ENCODE measurements at places on chromosomes 7 and 10.
A peak's percentile ranks its signal among the peaks of the same experiment; 100 is the strongest.

- DNase-seq, result no peak
Observed at GRCh38 chr10:125871338-125871737, 9.8 kb downstream of the DHX32 start.

GRCh38 chr10:110786172-110786571, 85.6 kb upstream of the PDCD4 start:
- DNase-seq, result no peak

- peak; percentile 54 for DNase-seq
Observed at GRCh38 chr10:73910764-73911552, at the start of gene PLAU. TSS of gene PLAU (plus strand) at chr10:73911132. CDS start at chr10:73911556, 424 bp downstream.

DNA sequence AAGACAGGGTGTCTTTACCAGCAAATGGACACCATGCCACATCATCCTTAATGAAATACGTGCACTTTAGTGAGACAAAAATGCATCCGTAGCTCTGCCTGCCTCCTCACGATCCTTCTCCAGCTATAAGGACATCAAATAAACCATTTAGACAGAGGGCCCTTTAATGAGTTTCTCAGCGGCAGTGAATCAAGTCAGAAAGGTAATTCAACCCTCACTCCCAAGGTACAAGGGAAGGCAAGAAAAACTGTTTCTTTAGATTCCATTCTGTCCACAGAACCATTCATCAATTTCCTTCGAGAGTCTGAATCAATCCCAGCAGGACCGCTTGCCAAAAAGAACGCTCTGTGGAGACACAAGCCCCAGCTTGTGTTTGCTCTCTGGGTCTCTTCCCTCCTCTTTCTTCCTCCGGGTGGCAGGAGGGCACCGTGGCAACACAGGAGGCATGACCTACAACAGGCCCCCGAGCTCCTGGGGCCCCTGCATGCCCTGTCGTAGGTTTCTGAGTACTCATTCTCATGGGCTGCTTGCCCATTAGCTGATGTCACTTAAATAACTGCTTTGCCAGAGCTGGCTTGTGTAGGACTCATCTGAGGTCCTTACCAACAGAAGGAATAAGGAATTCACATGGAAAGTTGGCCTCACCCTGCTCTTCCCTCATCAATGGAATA, 297.8 kb upstream of the PRKCQ start:
- no peak for DNase-seq

GRCh38 chr10:13099666-13100348, at the start of gene OPTN:
TSS of gene OPTN (plus strand) at chr10:13100163. CDS start at chr10:13109123, 8,960 bp downstream.
- DNase-seq, result peak; percentile 85

- DNase-seq, result no peak
Observed at GRCh38 chr10:14530465-14530864, 199.7 kb upstream of the FRMD4A start.

DNA sequence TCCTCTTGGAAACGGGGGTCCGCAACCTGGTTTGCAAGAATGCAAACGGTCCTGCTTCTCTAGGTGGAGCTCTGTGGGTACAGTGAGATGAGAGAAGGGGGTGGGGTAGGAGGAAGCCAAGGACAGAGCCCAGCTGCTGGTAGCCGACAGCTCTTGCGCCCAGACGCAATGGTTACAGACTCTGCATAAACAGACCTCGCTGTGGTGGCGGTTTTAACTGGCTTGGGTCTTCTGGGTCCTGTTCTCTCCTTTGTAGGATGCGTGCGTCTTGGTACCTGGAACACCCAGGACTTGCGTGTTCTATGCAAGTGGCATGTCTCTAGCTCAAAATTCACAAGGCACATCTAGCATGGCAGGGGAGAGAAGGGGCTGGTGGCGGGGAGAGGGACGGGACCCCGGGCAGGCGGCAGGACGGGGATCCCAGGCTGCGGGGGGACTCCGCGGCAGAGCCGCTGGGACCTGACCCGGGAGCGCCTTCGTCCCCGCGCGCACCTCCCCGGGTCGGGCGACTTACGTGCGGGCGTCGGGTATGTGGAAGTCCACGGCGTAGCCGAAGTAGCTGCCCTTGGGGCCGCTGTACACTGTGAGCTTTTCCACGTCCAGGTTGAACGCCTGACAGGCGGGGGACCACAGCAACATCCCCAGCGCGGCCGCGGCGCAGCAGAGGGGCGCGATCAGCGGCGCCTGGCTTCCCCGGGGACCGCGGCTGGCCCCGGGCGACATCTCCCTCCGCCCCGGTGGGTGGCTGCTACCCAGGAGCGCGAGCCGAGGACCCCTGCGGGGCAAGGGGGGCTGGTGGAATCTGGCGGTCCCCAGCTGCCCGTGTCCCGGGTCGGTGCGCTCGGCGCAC, 448 bp downstream of the ITGA8 start:
- DNase-seq, result peak; percentile 37

DNA sequence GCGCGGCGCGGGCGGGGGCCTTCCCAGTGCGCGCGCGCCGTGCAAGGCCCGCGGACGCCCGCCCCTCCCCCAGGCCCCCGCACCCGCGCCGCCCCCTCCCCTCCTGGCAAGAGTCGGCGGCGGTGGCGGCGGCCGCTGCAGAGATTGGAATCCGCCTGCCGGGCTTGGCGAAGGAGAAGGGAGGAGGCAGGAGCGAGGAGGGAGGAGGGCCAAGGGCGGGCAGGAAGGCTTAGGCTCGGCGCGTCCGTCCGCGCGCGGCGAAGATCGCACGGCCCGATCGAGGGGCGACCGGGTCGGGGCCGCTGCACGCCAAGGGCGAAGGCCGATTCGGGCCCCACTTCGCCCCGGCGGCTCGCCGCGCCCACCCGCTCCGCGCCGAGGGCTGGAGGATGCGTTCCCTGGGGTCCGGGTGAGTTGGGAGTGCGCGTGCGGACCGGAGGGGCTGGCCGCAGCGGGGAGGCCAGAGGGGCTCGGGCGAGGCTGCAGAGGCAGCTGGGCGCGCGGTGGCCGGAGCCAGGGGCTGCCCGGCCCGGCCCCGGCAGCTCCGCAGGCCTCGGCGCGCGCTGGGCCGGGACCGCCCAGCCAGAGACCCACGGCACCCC, at the start of gene BMPR1A:
Gene BMPR1A (plus strand): TSS at position 109 of the 602 bp plus-strand sequence. CDS start 119,400 bp downstream, outside the sequence.
- peak; percentile 19 for DNase-seq

GRCh38 chr10:71285180-71285545, 33.9 kb upstream of the SLC29A3 start:
- DNase-seq, result peak; percentile 72

DNA sequence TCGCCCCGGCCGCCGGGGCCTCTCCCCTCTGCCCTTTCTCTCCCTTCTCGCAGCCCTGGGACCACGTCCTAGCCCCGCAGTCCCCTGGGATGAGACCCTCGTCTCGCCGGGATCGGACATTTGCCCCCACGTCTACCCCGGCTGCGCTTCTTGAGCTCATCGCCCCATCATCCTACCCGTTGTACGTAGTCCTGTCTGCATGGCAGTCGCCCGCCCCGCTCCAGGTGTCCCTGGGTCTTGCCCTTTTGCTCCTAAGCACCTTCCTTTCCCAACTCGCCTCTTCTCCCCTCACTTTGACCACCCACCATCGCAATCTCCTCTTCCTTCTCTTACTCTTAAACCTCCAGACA, 582 bp downstream of the TPST1 start:
- DNase-seq, result no peak

GRCh38 chr10:13776861-13777311, 190.1 kb downstream of the PRPF18 start:
- DNase-seq, result no peak

DNA sequence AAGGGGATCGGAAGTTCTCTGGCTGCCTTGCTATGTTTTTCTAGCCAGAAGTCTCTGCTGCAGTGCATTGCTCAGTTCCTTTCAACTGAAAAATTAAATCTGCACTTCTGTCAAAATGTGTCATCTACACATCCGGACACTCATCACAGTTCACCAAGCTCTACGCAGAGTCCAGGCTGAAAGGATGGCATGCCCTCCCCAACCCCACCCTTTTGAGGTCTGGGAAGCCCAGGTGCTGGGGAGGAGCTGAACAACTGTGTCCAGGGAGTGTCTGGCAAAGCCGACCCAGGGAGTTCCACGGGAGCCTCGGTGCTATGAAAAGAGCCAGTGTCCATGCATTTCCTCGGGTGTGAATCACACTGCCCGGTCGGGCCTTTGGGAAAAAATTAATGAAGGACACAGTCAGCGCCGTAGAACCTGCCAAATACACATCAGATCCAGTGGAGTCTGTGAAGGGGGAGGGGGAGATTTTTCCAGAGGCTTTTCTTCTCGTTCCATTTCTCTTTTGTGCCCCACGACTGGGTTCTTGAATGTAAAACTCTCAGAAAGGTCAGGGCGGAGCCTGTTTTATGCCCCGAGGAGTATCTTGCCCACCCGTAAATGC, 757 bp upstream of the PALS2 start:
- DNase-seq, result peak; percentile 18

- DNase-seq, result no peak
Observed at GRCh38 chr10:113733635-113734034, 17.8 kb upstream of the PLEKHS1 start.

Measured in HEK293T (cell line).